Urothelium cell line (cell line): ENCODE measurements at places on chromosomes 3 and 15.

GRCh38 chr3:128609294-128609693 lies 41.3 kb downstream of the RPN1 start:
- DNase-seq = no peak

GRCh38 chr15:59290295-59291212 lies 82.1 kb downstream of the MYO1E start:
- no peak for DNase-seq

GRCh38 chr15:87686339-87686738 lies 570.2 kb downstream of the NTRK3 start:
- no peak for DNase-seq

DNA sequence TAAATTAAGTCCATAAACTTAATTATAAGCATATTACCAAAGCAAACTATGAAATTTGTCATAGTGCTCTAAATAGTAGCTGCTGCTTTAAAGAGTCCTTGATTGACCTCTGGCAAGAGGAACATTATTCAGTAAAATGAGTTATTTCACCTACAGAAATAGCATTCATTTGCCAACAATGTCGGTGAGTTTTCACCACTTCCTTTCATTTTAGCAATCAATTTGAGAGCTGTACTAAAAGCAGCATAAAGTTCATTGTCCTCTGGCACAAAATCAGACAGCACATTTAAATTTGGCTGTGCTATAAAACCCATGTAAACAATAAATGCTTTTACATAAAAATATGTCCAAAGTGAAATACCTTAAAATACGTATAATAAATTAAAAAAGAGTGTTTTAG lies 1515.7 kb downstream of the SI start:
- DNase-seq = no peak

GRCh38 chr3:113685956-113686721 lies 10.3 kb downstream of the USF3 start:
- DNase-seq = no peak

- peak; percentile 72 for DNase-seq
These were observed 626 bp upstream of the PTPRG start for GRCh38 chr3:61560517-61561373.

DNA sequence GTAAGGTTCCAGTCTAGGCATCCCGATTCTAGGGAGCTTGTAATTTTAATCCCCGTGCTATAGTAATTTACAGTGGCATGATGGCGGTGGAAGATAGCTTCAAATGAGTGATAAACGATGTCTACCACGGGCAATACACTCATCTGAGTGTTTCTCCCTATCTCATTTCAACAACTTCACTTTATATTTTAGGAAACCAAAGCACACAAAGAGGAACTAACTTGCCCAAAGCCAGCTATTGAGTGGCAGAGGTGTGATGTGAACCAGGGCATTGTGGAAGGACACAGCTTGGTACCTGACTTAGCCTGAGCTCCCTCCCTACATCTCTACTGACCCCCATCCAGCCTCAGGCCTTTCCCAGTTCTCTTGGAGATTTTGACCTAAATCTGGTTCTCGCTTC lies 16.9 kb upstream of the FILIP1L start:
- DNase-seq = no peak

GRCh38 chr3:31880020-31880419 lies 101.0 kb downstream of the OSBPL10 start:
- no peak for DNase-seq

DNA sequence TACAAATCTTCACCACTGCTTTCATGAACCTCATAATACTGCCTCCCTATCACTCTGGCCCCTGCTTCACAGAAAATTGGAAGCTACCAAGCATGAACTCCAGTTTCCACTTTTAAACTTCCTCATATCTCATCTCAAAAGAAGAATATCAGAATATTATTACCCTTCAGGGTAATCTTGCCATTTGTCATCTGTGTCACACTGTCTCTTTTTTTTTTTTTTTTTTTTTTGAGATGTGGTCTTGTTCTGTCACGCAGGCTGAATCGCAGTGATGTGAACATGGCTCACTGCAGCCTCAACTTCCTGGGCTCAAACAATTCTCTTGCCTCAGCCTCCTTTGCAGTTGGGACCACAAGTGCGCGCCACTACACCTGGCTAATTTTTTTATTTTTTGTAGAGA lies 80.4 kb upstream of the TCF12 start:
- DNase-seq = no peak

GRCh38 chr15:78389322-78389721 lies 48.7 kb upstream of the IREB2 start:
- DNase-seq = no peak

DNA sequence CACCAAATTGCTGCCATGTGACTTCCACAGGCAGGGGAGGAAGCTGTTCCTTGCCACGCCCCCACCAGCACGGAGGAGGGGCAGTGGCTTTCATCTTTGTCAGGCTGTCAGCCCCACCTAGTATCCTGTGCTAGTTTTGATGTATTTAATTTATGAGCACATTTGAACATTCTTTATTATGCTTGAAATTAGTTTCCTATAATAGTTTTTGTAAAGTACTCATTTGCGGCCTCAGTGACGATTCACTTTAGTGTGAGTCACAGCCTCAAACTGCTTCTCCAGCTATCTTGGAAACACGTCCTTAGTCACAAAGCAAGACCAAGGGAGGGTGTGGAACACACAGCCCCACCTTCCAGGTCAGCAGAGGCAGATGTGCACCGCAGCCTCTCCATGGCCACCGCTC lies 239.9 kb upstream of the ATP10A start:
- DNase-seq = peak; percentile 63

GRCh38 chr3:70726961-70727360 lies 414.5 kb upstream of the MDFIC2 start:
- no peak for DNase-seq
